ENCODE measurements at places on chromosomes 16 and 17.

DNA sequence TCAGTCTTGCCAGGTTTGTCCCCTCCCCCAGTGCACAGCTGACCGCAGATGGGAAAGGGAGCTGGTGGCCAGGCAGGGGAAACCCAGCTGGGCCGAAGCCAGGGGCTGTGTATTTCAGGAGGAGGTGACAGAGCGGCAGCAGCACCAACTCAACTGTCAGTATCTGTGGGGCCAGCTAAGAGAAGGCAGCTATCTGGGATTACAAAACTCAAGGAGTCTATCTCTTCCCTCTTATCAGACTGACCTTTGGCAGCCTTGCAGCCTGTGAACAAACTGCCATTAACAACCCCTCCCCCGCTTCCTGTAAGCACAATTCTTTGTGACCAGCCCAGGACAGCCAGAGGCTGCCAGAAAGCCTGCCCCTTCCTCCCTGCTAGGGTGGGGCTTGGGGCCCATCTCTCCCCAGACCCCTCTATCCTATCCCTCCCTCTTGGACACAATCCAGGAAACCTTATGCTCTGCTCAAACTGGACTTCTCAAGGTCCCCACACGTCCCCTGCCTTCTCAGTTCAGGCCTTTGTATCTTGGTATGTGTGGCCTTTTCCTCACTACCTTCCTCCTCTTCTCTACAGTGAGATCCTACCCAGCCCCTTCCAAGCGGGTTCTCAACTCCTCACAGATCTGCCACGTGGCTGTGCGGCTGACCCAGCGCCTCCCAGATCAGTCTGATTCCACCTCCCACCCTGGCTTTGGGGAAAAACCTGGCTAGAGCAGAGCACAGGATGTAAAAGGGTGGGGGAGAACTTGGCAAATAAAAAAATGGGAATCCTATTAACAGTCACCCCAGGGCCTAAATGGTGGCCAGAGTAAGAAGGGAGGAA is 10.5 kb downstream of the ST3GAL2 start:
- DNase-seq = no peak

DNA sequence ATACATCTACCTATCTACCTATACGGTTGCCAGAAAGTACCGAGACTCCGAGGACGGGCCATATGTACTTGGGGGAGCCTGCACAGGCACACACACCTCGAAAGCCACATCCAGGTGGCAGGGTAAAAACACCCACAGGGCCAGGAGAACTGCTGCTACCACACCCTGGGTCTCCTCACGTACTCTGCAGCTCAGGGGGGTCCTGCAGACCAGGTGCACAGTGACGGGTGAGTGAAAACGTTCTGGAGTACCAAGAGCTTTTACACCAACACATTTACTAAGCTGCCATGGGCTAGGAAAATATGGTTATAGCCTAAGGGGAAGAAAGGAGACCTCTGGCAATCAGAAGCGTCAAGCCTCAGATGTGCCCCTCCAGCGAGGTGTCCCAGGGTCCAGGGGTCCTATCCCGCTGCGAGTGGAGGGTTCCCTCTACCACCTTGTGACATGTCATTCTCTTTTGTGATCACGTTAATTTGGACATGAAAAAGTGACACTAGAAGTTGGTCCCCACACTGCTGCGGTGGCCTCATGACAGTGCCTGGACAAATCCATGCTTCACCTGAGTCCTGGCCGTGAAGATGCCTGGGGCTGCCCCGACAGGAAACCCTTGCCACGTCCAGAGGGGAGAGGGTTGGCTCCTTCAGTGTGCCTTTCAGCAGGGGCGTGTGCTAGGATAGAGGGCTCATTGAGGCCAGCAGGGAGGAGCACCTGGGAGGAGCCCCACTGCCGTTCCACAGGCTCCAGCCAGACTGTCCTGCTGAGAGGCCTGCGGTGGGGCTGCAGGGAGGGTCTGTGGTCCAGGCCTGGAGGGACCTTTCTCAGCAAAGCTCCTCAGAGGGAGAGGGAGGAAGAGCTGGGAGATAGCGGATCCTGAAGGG is 1.8 kb downstream of the CANT1 start:
- no peak for DNase-seq

GRCh38 chr17:17351901-17352781 is 49.0 kb downstream of the NT5M start:
- DNase-seq = no peak

GRCh38 chr17:45256114-45256966 is 5.6 kb downstream of the SPATA32 start:
- DNase-seq = no peak

DNA sequence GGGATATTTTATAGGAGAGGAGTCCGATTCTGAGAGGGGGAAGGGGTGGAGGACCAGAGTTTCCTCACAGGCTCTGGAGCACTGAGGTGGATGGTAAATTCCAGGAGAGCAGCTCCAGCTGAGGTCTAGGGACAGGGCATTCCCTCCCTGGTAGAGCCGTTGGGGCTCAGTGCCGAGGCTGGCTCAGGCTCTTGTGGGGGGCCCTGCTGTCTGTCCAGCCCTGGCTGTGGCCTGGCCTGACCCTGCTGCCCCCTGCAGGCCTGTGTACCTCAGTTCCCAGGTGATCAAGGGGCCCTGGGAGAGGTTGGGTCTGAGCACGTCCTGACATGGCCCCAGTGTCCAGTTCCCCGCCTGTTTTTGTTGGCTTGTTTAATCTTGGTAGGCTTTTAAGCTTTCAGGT is 16.8 kb downstream of the ZNF750 start:
- DNase-seq = no peak

- no peak for DNase-seq
Measured at GRCh38 chr16:75532142-75532765, 3.7 kb downstream of the CHST5 start.

DNA sequence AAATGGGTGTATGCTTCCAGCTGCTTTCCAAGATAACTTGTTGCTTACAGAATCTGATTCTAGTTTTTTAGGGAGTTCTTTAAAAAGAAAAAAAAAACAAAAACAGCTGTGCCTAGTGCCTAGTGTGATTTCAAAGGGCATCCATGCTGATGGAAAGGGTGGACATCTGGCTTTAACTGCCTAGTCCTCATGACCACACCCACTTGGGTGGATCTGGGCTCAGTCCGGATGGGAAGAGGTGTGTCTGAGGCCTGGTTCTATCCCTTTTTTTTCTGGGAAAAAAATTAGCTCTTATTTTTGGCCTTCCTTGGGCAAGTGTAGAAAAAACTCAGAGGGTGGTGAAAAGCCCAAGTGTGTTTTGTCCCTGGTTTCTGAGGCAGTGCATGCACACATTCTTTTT is 132.3 kb upstream of the CDH11 start:
- DNase-seq = no peak

- no peak for DNase-seq
Measured at GRCh38 chr17:82948081-82948511, 108.3 kb upstream of the ZNF750 start.

DNA sequence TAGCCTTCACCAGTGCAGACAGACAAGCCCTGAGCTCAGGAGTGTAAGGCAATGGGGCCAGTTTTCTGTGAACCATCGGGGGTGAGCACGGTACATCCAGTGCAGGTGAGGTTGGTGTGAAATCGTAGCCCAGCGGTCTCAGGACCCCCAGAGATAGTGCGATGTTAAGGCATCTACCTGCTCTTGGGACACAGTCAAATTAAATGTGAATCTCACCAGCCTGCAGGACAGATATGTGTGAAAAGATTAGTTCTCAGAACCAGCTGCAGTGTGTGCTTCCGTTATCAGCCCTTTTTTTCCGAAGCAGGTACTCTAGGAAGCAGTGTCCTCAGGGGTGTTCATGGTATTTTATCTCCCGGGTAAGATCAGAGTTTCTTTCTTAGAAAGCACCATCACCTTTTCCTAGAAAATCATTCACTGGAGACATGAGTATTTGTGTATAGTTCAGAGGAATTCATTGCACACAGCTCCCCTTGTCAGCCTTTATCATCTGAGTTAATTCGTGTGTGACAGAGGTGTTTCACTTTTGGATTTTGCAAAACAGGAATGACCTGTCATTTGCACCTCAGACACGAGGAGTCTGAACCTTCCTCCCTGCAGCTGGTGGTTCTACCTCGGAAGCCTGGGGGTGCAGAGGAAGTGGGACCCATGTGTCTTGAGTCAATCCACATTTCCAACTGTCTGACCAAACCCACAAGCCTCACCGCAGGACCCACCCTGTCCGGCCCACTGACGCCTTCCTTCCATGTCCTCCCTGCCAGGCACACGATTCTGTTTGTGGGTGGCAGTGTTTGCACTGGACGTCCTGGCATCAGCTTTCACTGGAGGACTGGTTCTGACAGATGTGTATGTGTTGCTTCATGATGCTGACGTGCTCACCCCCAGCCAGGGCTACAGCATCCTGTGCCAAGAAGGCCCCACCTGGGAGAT is 107.8 kb downstream of the CLEC16A start:
- no peak for DNase-seq

DNA sequence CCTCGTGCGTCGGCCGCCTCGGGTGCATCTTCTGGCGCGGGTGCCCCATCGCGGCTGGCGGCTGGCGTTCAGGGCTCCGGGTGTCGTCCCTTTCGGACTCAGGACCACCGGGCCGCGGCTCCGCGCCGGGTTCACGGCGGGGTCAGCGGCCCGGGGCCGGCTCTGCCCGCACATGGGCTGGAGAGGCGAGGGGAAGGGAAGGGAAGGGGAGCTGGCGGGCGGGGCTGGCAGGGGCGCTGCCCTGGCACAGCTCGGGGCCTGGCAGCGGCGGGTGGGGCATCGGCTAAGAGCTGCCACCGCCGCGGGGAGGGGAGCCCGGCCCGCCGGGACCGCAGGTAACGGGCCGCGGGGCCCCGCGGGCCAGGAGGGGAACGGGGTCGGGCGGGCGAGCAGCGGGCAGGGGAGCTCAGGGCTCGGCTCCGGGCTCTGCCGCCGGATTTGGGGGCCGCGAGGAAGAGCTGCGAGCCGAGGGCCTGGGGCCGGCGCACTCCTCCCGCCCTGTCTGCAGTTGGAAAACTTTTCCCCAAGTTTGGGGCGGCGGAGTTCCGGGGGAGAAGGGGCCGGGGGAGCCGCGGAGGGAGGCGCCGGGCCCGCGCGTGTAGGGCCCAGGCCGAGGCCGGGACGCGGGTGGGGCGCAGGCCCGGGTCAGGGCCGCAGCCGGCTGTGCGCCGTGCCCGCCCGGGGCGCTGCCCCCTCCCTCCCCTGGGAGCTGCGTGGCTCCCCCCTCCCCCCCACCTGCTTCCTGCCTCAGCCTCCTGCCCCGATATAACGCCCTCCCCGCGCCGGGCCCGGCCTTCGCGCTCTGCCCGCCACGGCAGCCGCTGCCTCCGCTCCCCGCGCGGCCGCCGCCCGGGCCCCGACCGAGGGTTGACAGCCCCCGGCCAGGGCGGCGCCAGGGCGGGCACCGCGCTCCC is 646 bp downstream of the HIC1 start:
- no peak for DNase-seq

DNA sequence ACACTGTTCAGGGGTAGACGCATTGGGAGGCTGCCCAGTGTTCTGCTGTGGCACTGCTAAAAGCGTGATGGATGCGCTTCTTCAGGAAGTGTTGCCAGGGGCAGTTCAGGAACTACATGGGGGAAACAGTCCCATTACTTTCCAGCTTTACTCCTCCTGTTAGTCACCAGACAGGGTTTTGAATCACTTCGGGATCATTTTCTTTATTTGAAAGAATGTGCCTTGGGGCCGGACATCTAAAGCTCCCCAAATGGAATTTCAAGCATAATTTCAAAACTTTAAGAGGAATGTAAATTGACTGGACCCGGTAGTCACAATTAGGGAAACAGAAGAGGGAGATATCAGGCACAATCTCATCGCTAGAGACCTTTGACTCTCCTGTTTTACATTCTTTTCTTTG is 1.3 kb upstream of the KRTAP2-1 start:
- DNase-seq = no peak

DNA sequence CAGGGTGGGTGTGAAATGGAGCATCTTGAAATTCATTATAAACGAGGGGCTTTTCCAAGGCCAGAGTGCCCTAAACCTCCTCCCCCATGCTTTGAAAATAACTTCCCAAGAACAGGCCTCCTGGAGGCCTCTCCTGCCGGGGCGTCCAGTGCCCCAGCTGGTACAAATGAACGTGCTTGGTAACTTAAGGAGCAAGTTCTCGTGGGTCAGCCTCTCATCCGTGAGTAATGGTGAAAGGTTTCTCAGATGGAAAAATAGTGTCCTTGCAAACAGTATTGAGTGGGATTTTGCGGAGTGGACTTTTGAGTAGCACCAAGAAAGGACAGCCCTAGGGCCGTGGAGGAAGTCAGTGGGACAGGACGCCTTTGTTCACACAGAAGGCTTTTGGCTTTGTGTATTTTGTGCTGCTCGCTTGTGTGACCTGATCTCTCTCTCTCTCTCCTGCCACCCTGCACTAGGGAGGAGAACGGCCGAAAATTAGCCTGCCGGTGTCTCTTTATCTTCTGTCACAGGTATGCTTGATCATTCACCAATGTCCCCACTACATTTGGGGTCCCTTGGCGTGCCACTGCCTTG is 34.6 kb downstream of the CLEC16A start:
- DNase-seq = no peak

GRCh38 chr16:75687361-75687760 is 10.6 kb upstream of the CPHXL2 start:
- DNase-seq = no peak

- DNase-seq = no peak
Measured at GRCh38 chr16:49567950-49568349, 194.3 kb downstream of the C16orf78 start.

DNA sequence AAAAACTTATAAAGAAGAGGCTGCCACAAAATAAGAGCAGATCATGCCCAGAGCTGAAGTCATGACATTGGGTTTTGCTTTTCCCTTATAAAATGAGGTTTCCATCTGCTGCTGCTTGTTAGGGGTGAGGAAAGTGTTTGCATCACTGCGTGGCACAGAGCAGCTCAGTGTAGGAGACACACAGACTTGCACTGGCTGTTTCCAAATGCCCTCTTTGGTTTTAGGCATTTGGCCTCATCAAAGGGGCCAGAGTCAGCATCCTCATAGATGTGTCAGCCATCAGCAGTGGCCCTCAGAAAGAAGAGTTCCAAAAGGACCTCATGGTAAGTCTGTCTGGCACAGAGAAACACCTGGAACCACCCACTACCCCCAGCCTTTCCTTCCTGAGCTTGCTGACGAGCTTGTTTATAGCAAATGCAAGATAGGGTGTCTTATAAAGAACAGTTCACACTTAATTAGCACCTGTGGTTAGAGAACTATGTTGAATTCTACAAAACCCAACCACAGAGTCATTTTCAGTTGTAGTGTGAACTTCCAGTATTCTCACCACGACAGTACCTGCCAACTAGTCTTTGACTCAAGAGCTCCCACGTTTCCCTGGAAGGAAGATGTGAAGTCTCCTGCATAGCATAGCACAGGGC is 17.0 kb downstream of the VWA3A start:
- no peak for DNase-seq

DNA sequence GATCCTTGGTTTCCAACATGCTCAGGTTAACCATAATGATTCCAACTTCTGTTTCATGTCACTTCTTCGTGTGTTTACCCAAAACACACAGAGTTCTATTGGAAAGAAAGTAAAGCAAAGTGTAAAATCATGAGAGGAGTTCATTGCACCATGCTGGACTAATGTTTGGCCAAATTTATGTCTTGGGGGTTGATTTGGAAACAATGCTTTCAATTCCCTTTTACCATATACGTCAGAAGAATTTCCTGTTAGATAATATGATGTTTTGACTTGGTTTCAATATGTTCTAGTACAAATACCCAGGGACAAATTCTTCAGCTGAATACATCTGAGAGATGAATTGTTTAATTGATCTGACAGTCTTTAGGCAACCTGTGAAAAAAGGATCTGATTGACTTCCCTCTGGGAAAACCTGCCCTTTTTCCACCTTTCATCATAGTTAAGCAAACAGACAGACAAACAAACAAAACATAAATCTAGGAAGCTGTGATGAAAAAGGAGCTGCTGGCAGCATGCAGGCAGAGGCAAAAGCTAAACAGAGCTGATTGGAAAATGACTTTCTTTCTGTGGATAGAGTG is 26.0 kb upstream of the MPHOSPH6 start:
- DNase-seq = peak; percentile 59

- DNase-seq = no peak
Measured at GRCh38 chr16:64627288-64627687, 494.6 kb downstream of the CDH11 start.
